ENCODE measurements at places on chromosomes 6 and 20.

- DNase-seq, result no peak
Observed at GRCh38 chr6:1371933-1372332, 17.4 kb upstream of the FOXF2 start.

DNA sequence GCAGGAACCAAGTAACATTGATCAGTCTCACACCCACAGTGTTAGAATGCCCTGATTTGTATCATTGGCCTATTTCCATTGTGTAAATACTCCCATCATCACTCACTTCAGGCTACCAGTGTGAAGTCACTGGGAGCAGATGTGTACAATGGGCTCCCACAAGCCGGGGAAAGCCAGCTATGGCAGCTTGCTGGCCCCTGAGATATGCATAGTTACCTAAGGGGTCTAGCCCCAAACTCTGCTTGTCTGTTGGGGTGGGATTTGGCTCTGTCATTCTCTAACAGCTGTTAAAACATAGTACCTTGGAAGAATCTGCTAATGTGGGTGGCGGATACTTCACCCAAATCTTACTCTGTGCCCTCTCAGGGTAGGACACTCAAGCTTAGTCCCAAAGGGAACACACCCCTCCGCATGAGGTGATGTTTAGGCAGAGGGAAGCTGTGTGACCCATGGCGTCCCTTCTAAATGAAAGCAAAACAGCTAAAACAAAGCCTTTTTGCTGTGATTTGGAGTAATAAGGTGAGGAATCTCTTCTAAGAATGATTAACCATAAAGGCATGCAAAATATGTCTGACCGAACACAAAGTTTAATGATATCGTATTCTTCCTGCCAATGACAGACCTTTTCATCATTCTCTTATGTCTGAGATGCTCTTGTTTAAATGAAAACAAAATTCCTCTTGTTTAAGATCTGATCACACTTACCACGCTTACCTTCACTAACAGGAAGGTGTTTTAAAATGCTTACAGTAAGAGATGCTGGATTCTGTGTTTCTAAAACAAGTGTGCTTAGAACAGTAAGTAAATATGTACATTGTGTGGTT lies 45.9 kb upstream of the PXDC1 start:
- DNase-seq, result no peak

GRCh38 chr6:79065232-79065631 lies 12.8 kb downstream of the PHIP start:
- DNase-seq, result no peak

DNA sequence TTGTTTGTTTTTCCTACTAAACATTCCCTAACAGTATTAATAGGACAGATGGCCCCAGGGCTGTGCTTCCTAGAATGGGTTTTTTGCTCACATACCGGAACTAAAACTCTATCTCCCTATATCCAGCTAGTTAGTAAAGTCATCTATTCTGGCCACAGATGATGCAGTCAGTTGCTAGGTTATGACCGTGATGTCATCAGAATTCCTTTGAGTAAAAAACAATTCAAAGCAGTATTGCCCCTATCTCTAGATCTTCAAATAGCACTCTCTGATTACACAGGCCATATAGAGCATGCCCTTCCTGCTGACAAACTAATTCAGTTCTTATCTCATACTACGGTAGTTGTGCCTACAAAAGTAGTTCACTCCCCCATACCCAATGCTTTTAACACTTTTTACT lies 17.9 kb upstream of the ZNF451 start:
- no peak for DNase-seq

GRCh38 chr6:108804956-108805355 lies 43.3 kb upstream of the ARMC2 start:
- no peak for DNase-seq

GRCh38 chr20:46963758-46964617 lies 69.3 kb downstream of the EYA2 start:
- DNase-seq, result no peak

- DNase-seq, result no peak
Observed at GRCh38 chr20:8301655-8302054, 169.6 kb downstream of the PLCB1 start.

DNA sequence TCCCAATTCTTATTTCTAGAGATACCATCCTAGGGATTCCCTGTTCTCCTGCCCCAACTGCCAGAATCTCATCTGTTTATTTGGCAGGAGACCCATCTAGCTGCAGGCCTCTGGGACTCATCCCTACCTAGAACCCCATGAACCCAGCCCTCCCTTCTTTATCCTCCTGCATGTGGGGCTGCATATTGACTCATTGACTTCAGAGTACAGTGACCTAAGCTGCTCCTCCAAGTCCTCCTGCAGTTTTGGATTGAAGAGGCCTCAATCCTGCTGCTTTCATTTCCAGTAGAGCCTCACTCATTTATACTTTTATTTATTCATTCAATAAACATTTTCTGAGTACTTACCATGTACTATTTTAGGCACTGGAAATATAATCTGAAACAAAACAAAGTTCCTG lies 11.6 kb downstream of the TMEM200A start:
- DNase-seq, result no peak

- no peak for DNase-seq
Observed at GRCh38 chr20:19427480-19427879, 215.0 kb downstream of the SLC24A3 start.

Measured in activated gamma-delta T cell (primary cell).